ENCODE measurements at places on chromosomes 6 and 20. TPM values are rescaled to one million over a fixed set of nuclear protein-coding genes. Genes with fewer than 3 reads are reported as not detected.

DNA sequence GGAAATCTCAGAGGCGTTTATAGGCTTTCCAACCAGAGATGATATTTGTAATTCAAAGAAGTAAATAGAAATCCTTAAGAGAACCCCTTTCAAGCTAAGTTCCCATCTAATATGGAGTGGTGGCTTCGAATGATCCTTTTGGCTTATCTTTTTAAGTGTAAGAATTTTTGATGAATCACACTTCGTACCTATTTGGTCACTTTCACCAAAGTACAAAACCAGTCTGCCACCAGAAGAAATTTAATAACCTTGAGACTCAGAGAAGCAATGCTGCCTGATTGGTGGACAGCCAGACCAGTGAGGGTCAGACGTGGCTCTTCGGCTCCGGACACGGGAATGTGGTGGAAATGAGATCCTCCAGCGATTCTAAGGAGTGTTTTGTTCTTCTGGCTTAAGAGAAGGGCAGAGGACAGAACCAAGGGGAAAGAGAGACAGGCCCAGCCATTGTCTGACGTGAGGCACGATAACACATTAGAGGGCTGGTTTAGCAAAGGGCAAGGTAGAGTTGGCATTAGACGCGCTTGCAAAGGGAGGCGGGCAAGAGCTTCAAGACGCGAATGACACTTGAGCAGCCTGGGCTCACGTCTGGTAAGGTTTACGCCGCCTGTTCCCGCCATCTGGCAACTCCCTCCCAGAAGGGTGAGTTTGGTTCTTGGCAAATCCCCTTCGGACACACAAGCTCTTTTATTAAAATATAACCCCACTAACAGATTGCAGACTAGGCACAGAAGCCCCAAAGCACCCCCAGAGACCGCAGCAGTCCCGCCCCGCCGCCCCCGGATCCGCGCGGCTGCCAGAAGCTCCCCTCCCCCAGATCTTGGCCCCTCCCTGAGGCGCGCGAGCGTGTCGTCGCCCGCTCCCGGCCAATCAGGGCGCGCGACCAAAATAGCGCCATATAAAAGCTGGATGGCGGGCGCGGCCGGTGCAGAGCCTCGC is 50.0 kb upstream of the EZR start:
- DNase-seq: no peak

DNA sequence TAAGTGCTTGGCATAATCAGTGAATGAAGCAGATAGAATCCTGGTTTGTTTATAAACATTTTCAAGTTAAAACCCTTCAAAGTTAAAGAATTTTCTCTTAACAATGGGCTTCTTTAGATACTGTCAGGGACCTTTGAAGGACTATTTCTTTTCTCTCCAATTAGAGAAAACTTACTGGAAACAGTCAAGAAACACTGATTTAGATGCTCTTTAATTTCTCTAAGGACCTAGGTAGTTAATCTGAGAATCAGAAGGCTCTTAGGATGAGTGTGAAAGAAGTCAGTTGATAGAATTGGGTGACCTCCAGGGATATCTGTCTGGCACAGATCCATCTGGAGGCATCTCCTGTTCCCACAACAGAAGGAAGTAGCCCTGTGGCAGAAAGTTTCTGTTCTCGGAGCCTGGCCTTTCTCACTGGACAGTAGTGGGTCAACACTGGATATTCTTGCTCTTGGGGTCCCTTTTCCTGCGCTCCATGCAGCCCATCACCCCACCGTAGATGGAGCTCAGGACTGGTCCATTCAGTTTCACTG is 22.5 kb downstream of the KIAA0408 start:
- no peak for DNase-seq

FOXS1 gene
- polyA plus RNA-seq: 1.7 TPM

MUC22 gene
- polyA plus RNA-seq: not detected

DNA sequence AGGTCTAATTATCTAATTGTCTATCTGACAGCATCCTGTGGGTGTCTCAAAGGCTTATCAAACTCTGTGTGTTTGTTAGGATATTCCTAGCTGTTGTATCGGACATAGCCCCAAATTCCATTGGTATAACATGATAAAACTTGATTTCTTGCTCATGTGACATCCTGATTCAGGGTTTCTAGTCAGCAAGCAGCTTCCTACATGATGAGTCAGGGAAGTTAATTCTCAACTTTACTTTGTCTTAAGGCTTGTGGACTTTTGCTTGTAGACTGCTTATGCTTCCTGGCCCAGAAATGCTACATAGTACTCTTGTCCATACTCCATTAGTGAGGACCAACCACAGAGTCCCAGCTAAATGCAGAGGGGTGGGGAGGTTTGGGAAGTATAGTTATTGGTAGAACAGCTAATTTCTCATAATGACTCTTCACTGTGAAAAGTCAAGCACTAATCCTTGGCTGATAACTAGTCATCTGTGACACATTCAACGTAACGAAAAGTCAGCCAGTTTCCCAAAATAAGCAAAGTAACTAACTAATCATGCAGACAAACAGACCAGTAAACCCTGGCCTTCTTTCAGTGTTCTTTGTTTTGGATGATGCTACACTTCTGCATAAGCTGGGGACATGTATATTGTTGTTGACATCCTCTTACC is 25.8 kb downstream of the NKAIN2 start:
- no peak for DNase-seq

FAM83C gene
- 0.18 TPM for polyA plus RNA-seq

- no peak for DNase-seq
Observed at GRCh38 chr6:1024587-1024986, 287.3 kb upstream of the FOXQ1 start.

GRCh38 chr6:136108361-136108945 is 141.7 kb downstream of the MTFR2 start:
- no peak for DNase-seq

DNA sequence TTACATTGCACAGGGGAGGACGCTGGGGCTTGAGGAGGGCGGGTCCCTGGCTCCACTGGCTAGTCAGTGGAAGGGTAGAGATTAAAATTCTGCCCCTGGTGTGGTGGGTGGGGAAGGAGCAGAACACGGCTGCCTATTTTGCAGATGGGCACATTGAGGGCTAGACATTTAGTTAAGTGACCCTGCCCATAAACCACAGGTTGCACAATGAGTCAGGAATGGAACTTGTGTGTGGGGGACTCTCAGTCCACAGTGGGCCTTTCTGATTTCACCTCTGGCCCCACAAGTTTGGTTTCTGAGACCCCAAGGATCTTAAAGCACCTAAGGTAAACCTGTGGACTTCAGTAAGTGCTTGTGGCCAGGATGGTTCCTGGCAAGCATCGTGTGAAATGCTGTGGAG is 22.0 kb upstream of the CCDC167 start:
- DNase-seq: no peak

- peak; percentile 32 for DNase-seq
Observed at GRCh38 chr20:45833883-45834796, 541 bp downstream of the SNX21 start.

- no peak for DNase-seq
Observed at GRCh38 chr20:22343612-22344011, 240.8 kb downstream of the FOXA2 start.

ATP9A gene
- 17.9 TPM for polyA plus RNA-seq

GRCh38 chr20:56537997-56538396 is 5.0 kb downstream of the FAM209B start:
- no peak for DNase-seq

TCF15 gene
- 0.65 TPM for polyA plus RNA-seq

DNA sequence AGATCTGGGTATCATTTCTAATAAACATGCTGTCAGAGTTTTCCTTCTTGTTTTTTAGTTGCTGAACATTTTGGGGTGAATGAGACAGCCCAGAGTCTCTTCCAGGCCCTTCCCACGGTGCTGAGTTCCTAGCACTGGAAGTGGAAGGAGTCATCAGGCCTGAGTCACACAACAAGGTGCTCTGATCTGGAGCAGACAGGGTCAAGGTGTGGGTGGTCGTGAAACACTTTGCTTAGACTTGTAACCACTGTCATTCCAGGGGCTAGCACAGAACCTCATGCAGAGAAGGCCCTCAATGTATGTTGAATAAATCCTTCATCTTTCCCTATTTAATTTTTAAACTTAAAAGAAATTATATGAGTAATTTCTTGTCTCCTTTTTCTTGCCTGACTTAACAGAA is 60.6 kb downstream of the TXLNB start:
- DNase-seq: no peak

CLPSL2 gene
- not detected for polyA plus RNA-seq

GUCA1A gene
- 0.16 TPM for polyA plus RNA-seq

KIF25 gene
- 0.53 TPM for polyA plus RNA-seq

DNA sequence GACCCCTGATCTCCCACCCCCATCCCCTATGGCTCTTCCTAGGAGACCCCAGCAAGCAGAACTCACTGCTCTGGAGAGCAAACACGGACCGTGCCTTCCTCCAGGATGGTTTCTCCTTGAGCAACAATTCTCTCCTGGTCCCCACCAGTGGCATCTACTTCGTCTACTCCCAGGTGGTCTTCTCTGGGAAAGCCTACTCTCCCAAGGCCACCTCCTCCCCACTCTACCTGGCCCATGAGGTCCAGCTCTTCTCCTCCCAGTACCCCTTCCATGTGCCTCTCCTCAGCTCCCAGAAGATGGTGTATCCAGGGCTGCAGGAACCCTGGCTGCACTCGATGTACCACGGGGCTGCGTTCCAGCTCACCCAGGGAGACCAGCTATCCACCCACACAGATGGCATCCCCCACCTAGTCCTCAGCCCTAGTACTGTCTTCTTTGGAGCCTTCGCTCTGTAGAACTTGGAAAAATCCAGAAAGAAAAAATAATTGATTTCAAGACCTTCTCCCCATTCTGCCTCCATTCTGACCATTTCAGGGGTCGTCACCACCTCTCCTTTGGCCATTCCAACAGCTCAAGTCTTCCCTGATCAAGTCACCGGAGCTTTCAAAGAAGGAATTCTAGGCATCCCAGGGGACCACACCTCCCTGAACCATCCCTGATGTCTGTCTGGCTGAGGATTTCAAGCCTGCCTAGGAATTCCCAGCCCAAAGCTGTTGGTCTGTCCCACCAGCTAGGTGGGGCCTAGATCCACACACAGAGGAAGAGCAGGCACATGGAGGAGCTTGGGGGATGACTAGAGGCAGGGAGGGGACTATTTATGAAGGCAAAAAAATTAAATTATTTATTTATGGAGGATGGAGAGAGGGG is 1.4 kb downstream of the LTA start:
- no peak for DNase-seq

PDCD2 gene
- polyA plus RNA-seq: 47.2 TPM

C6orf132 gene
- 4.4 TPM for polyA plus RNA-seq

GJA10 gene
- polyA plus RNA-seq: not detected

DNA sequence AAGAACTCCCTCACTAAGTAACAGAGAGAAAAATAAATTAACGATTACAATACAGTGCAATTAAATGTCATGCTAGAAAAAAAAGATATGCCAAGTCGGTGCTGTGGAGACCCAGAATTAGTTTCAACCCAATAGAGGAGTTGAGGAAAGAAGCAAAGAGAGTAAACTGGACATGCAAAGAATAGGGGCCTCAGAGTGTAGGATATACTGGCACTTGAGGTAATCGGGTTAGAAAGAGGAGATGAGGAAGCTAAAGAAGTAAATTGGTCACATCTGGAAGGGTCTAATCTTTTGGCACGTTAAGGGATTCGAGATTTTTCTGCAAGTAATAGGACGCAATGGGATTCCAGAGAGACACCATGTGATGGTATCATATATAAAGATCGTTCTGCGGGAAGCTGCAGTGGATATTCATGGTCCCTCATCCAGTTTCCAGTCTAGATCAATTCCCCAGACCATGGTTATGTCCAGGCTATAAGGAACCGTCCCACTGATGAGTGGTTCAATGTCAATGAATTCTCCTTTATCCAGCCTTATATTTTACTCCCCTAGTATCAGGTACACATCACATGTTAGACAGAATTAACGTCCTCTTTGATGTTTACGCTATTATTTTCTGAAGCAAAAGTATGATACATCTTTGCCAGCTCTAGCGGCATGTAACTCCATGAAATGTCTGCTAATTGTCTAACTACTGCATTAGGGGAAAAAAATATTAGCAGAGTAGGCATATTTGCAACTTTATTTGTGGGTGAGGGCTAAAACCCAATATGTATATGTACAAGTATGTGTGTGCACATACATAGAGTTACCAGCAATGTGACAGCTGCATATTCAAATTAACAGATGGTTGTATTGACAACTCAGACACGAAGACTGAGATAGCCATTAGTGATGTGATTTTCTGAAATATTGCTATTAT is 1.1 kb upstream of the TBC1D32 start:
- DNase-seq: no peak

DNA sequence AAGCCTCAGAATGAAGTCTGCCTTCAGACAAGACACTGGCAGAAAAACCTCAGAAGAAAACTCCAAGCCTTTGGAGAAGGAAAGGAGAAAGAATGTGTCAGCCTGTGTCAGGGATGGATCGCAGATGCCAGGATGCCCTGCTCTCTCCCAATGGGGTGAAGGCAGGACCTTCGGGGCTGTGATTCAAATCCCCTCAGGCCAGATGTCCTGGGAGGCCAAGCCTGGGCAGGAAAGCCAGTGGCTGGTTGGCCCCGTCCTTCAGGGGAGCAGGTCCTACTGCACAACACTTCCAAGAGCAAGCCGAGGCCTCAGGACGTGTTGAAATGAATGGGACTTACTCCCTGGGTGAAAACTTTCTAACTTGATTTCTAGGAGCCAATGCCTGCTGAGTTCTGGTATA is 36.5 kb downstream of the GJA10 start:
- no peak for DNase-seq

- DNase-seq: no peak
Observed at GRCh38 chr6:41379306-41379705, 43.9 kb downstream of the NCR2 start.

ADGB gene
- polyA plus RNA-seq: not detected

CDSN gene
- not detected for polyA plus RNA-seq

GRCh38 chr20:51886891-51887608 is 84.7 kb upstream of the SALL4 start:
- no peak for DNase-seq

DNA sequence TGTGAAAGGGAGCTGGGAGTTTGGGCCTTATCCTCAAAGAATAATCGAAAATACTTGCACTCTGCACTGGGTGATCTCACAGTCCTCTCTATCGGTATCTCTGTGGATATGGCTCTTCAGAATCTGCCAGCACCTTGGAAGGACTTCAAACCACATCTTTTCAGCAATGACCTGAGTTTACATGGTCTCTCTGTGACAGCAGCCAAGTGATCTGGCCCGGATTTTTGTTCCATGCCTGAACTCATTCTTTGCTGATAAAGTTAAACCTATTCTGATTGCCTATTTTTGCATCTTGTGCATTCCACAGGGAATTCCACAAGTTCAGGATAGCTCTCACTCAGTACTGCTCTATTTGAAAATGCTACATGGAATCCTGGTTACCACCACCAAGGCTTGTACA is 98.9 kb downstream of the HDGFL1 start:
- DNase-seq: no peak

HAO1 gene
- 0.10 TPM for polyA plus RNA-seq

GLO1 gene
- 67.9 TPM for polyA plus RNA-seq

GRCh38 chr6:157860505-157860991 is 37.5 kb downstream of the SNX9 start:
- DNase-seq: no peak

SERINC3 gene
- 93.4 TPM for polyA plus RNA-seq

GRCh38 chr6:150079604-150080003 is 10.7 kb upstream of the ULBP3 start:
- no peak for DNase-seq

- DNase-seq: no peak
Observed at GRCh38 chr20:36173451-36173933, 19.0 kb downstream of the EPB41L1 start.

SIRPD gene
- 0.53 TPM for polyA plus RNA-seq

GRCh38 chr20:3106658-3107463 is 22.3 kb upstream of the AVP start:
- DNase-seq: no peak
